ENCODE measurements at places on chromosomes 16 and 17.
A peak's percentile ranks its signal among the peaks of the same experiment; 100 is the strongest.

- peak; percentile 42 for DNase-seq
Measured at GRCh38 chr17:81930142-81931125, 2.9 kb upstream of the MAFG start.

GRCh38 chr17:39416141-39416540, 14.7 kb upstream of the FBXL20 start:
- no peak for DNase-seq

GRCh38 chr16:19210968-19211367, 42.9 kb downstream of the SYT17 start:
- DNase-seq = peak; percentile 54

DNA sequence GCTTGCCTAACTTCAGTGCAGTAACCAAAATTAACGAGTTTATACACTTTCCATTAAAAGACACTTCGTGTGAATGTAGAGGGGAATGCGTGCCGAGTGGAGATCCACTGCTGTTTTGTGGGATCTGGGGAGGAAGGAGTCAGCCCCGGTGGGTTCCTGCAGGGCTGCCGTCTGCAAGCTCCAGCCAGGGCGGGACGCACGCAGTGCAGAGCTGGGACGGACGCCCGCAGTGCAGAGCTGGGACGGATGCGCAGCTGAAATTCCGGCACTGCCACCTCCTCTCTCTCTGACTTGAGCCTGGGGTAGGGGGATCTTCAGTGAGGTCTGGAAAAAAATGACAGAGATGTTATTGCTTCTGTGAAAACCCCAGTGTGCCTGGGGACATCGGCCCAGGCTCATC, 16.5 kb upstream of the ZC3H18 start:
- no peak for DNase-seq

DNA sequence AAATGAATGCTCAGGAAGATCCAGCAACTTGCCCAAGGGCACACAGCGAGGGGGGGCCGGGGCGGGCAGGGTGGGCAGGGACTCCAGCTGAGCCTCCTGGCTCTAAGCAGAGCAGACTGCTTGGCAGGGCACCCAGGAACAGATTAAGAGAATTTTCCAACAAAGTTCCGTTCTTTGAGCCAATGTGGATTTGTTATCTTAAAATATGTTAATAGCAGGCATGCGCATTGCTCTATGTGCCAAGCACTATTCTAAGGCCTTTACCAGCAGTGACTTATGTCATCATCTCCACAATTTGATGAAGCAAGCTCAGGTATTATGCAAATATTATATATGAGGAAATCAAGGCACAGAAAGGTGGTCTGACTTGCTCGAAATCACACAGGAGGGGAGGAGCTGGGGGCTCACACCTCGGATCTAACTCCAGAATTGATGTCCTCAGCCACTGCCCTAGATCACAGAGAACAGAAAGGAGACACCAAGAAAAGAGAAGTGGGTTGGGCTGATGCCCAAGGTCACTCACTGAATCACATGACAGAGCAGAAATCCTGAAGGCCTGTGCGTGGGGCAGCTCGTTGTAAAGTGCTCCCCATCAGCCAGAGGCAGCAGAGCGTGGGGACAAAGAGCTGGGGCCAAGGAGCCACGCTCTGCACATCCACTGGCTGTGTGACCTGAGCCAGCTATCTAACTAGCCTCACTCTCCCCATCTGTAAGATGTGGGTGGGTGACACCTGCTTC, 23.2 kb upstream of the MEAK7 start:
- no peak for DNase-seq

DNA sequence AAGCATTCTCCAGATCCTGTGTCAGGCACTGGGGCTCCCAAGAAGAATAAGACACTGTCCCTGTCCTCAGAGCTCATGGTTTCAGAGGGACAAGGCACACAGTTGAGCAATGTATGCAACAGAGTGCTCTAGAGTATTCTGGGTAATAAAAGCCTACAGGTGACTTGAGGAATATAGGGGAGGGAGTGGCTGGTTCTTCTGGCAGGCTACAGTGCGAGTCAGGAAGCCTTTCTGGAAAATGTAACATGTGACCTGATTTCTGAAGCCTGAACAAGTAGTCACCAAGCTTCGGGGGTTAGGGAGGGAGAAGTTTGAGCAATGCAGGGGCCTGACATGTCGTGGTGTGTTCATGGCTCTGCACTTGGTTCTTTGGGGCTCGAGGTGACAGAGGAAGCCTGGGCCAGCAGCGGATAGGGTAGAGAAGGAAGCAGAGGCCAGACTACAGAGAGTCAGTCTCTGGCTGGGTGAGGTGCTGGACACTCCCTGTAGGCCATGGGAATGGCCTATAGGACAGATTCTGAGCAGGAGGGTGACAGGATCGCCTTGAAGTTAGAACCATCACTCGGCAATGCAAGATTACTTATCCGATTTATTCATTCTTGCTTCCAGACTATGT, 16.0 kb upstream of the LRRC75A start:
- no peak for DNase-seq

GRCh38 chr17:41919165-41919817, 540 bp upstream of the ACLY start:
- DNase-seq = no peak

- no peak for DNase-seq
Measured at GRCh38 chr17:64051153-64051552, 30.7 kb upstream of the ICAM2 start.

GRCh38 chr17:48238933-48239602, 131.5 kb downstream of the SNX11 start:
- no peak for DNase-seq

GRCh38 chr17:66706851-66707450, 128.0 kb upstream of the CACNG5 start:
- DNase-seq = no peak
